ENCODE measurements at places on chromosomes 11 and 22.

DNA sequence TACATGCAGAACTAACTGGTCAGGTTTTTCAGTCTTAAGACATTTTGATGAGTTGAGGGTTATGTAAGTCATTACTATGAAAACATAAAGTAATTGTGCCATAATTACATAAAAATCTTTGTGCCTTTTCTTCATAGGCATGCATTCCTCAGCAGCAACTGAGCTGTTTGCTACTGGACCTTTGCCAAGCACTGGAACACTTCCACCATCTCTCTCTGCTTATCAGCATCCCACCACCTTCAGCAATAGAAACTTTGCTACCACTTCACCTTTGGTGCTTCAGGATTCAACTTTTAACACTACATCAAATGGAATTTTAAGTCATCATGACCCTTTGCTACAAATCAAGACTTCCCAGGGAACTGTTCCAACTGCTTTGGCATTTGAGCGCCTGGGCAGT, 39.0 kb downstream of the QSER1 start:
- DNase-seq: no peak

DNA sequence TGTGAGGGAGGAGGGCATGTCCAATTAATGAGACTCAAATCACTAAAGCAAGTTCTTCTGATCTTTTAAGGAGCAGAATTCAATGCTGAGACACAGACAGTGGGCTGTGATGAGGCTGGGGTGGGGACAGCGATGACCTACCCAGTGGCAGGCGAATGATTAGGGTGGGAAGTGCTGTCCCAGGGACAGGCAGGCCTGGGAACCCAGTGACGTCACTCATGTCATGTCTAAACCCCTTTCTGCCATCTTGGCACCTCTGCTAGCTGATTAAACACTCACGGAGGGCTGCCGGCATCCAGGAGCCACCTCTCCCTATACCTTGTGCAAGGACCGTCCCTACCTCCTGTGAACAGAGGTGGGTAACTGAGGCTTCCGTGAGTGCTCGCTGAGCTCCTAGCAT, 1235.2 kb downstream of the TBC1D22A start:
- DNase-seq: no peak

GRCh38 chr22:45731041-45731797, 59.6 kb downstream of the ATXN10 start:
- DNase-seq: no peak

- peak; percentile 27 for DNase-seq
Measured at GRCh38 chr11:79100093-79100910, 340.5 kb downstream of the TENM4 start.

- no peak for DNase-seq
Measured at GRCh38 chr11:76838678-76839068, 22.0 kb upstream of the ACER3 start.

GRCh38 chr11:45208135-45208534, 61.7 kb downstream of the PRDM11 start:
- DNase-seq: peak; percentile 10

DNA sequence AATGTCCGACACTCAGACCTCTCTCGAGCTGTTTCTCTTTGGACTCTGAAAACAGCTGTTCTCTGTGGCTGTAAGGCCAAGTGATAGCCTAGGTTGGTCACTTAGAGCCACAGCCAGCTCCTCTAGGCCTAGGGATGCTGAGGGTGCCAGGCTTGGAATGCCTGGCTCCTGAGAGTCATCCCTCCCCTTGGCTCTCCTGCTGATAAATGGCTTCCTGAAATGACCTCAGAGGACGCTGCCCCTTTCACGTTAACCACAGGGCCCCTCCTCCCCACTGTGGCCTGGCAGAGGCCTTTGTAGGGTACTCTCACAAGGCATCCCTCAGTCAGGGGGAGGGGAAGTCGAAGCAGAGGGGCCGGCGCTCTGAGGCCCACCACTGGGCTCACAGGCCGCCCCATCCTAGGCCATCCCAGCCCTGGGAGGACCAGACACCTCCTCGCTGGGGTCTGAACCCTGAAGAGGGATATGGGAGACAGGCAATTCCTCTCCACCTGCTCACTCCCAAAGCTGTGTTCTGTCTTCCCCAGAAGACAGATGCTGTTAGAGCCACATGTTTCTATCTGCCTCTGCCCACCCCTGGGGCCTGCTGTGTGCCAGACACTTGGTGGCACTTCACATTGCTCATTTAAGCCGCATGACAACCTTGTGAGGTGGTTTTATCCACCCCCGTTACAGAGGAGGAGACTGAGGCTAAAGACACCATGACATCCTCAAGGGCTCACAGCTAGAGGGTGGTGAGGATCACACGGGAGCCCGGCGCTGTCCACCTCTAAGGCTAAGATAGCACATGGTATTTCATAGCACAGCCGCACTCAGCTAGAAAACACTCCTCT, 50.9 kb downstream of the ARFGAP3 start:
- no peak for DNase-seq

DNA sequence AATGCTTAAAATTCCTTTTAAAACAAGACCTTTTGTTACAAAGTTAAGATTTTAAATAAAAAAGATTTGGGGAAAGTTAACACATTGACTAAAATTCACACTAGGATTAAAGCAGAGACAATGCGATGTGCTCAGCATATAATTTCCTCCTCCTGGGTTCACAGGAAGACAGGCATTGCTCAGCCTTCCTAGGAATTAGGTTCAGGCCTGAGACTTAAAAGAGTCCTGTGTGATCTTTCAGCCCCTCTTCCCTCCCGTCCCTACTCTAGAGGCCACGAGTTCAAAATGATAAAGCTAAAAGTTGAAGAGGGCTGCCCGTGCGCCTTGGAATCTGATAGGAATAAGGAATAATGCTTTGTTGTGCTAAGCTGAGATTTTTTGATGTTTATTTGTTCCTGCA, 218.6 kb downstream of the KIRREL3 start:
- DNase-seq: no peak

- DNase-seq: no peak
Measured at GRCh38 chr11:13972043-13972910, 9.8 kb downstream of the SPON1 start.

DNA sequence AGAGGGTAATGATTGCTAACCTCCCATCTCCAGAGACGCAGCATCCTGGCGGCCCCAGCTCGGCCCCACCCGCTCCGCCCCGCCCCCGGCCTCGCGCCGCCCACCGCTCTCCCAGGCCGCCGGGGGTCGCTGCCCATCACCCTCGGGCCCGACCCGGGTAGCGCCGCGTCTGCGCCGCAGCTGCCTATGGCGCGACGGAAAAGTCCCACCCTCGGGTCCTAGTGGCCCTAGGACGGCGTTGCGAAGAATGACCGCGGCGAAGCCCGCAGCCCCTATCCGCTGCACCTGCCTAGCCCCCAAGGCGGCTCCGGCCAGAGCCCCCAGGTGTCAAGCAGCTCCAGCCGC, 457 bp downstream of the CPSF7 start:
- peak; percentile 10 for DNase-seq

DNA sequence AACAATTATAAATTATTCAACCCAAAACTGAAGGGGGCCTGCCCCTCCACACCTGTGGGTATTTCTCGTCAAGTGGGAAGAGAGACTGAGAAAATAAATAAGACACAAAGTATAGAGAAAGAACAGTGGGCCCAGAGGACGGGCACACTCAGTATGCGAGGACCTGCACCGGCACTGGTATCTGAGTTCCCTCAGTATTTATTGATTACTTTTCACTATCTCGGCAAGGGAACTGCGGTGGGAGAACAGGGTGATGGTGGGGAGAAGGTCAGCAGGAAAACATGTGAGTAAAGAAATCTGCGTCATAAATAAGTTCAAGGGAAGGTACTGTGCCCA, 3.2 kb downstream of the C11orf54 start:
- DNase-seq: no peak

- no peak for DNase-seq
Measured at GRCh38 chr22:30925667-30926066, 42.9 kb downstream of the MORC2 start.

DNA sequence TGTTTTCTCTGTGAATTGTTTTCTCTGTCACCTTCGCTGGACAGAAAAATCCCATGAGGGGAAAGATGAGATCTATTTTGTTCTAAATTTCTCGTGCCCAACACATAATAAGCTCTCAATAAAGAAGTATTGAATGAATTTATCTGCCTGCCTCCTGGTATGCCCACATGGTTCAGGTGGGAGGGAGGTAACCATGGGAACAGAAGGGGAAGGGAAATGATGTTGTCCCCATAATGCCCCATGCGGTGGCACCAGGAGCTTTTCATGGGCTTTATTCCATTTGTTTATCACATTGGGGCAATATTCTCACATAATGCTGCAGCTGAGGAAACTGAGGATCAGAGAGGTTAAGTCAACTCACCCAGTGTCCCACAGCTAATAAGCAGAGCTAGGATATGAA, 8.7 kb downstream of the USH1C start:
- DNase-seq: no peak

- no peak for DNase-seq
Measured at GRCh38 chr11:83871054-83871453, 584.9 kb upstream of the CCDC90B start.

GRCh38 chr11:62727872-62728170, 465 bp upstream of the TTC9C start:
- DNase-seq: peak; percentile 98

GRCh38 chr11:107472966-107473365, 15.3 kb upstream of the CWF19L2 start:
- no peak for DNase-seq

- no peak for DNase-seq
Measured at GRCh38 chr11:115722711-115723110, 218.5 kb upstream of the CADM1 start.

DNA sequence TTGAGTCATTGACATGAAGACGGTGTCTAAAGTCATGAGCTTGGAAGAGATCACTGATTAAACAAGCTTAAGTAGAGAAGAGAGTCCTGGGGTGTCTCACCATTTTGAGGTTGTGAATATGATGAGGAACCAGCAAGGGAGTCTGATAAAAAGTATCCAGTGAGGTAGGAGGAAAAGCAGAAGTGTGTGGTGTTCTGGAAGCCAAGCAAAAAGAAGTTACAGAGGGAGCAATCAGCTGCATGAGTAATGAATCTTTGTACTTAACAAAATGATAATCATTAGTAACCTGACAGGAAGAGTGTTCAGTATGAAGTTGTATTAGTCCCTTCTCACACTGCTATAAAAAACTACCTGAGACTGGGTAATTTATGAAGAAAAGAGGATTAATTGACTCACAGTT, 131.3 kb downstream of the C11orf87 start:
- DNase-seq: no peak

- no peak for DNase-seq
Measured at GRCh38 chr11:8839957-8840945, 70.7 kb upstream of the AKIP1 start.

GRCh38 chr11:129410395-129410960, 34.8 kb downstream of the BARX2 start:
- DNase-seq: no peak

DNA sequence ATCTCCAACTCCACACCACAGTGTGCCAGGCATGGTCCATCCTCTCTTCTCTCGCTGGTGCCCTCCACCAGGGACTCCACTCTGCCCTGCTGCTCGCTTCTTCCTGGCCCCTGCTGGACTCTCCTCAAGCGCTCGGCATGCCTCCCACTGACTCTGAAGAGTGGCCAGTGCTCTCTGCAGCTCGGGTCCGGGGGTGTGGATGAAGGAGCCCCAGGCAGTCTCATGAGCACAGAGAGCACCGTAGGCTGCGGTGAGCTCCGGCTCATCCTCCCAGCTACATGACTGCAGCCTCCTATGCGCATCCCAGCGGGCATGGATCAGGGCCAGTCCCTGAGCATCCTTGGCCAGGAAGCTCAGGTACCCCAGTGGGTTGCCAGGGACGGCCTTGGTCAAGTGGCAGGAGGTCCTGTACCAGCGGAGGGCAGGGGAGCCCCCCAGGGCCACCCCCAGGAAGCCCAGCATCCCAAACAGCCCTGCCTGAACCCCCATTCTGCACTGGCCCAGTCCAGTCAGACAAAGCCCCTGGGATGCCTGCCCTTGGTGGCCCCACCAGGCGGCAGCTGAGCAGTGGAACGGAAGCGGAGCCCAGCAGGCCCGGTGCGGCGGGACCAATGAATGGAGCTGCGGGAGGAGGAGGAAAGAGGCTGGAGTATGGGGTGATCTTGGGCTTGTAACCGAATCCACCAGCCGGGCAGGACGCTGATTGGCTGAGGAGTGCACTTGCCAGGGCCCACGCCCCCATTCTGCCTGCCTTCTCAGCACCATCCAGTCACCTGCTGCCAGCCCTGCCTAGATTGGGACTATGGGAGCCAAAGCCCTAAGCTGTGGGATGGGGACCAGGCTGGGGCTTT, at the start of gene PLA2G3:
Gene PLA2G3 (minus strand): TSS at position 643 of the 851 bp plus-strand sequence. CDS start 154 bp downstream, at position 489.
- peak; percentile 25 for DNase-seq
